ENCODE measurements at places on chromosomes 16 and 17.

DNA sequence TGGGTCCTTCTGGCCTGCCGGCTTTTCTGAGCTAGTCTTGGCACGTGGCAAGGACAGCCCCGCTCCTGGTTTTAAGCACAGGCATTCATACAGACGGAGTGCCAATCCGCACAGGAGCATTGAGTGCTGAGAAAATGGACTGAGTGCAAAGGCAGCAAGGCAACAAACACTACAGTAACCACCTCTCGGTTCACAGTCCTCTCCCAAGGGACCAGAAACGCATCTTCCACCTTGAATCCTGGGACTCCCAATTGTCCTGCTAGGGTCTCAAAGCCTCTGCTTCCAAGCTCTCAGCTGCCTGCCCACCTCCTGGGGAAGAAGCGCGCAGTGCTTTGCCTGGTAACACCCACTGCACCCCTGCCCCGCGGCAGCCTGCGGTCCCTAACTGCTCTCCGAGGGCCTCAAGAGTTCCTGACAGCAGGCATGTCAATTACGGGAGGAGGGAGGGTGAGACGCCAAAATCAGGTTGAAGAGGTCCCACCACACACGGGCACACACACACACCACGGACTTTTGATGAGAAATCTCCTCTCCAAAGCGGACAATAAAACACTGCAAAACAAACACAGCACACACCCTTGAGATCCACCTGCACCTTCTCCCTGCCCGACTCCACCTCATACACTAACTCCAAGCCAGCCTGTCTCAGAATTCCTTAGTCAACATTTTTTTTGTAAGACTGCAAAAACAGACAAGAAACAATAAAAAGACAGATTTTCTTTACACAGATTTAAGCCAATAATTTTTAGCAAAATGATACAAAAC is 15.0 kb downstream of the SLC16A3 start:
- no peak for DNase-seq

DNA sequence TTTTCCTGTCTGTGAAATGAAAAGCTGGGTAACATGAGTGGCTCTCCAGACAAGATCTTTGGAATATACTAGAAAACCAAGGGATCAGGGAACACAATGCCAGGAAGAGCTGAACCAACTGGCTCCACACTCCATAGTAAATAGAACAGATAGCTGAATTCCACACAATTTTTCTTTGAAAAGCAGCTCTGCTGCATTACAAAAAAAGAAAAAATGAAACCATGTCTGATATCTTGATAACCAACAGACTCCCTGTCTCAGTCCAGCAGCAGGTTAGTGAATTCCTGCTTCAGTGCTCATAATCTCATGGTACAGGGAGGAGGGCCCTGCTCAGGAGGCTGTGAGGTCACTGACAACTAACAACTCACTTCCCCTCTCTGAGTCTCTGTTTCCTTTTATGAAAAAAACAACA is 97.1 kb downstream of the CDH11 start:
- no peak for DNase-seq

- DNase-seq = no peak
Observed at GRCh38 chr17:19590912-19591551, 57.4 kb downstream of the SLC47A1 start.

- DNase-seq = no peak
Observed at GRCh38 chr17:69117855-69118784, 23.6 kb downstream of the ABCA6 start.

GRCh38 chr16:595094-595528 is 5.2 kb downstream of the RAB40C start:
- DNase-seq = no peak

DNA sequence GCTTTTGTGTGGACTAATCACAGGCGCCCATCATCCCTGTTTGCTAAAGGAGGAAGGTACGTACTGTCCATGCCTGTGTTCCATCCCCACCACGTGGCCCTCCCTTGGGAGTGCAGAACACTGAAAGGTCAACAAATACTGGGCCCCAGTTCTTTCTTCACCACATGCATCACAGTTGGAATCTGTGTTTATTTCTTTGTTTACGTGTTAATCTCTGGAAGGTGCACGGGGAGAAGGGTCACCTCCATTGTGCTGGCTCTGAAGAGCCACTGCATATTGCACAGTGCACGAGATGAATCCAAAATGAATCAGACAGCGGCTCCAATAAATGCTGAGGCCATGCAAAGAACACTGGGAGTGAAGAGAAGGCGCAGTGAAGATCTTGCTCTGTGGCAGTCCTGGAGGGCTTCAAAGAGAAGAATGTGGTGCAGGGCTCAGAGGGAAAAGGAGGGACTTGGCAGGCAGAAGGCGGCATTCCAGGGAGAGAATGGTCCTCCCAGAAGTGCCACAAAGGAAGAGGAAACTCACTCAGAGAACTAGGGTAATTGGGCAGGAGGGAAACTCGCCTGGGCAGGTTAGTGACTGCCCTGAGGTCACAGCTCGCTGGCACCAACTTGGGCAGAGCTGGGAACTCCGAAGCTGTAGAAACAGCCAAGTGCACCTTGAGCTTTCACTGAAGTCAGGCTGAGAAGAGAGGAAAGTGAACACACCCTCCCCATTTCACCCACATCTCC is 3.7 kb downstream of the RPH3AL start:
- DNase-seq = no peak

- peak; percentile 68 for DNase-seq
Observed at GRCh38 chr17:42111871-42112551, 503 bp downstream of the DHX58 start.

DNA sequence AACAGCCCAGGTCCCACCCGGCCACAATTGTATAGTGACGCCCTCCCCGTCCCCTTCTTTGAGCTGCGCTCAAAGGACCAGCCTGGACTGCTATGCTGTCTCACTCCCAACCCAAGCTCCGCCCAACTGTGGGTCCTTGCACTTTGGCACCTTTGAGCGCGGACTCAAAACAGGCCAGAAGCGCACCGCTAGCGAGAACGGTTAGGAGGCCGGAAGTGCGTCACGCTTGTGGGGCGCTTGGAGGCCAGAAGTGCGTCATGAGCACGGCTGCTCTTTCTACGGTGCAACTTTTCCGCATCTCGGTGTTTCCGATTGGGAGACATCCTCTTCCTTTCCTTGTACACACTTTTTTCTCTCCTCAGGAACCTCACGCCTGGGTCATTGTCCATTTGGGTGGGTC is at the start of gene ZNF19:
TSS of gene ZNF19 (minus strand) at position 203 of the 400 bp plus-strand sequence. CDS start 7,210 bp downstream, outside the sequence.
- no peak for DNase-seq

DNA sequence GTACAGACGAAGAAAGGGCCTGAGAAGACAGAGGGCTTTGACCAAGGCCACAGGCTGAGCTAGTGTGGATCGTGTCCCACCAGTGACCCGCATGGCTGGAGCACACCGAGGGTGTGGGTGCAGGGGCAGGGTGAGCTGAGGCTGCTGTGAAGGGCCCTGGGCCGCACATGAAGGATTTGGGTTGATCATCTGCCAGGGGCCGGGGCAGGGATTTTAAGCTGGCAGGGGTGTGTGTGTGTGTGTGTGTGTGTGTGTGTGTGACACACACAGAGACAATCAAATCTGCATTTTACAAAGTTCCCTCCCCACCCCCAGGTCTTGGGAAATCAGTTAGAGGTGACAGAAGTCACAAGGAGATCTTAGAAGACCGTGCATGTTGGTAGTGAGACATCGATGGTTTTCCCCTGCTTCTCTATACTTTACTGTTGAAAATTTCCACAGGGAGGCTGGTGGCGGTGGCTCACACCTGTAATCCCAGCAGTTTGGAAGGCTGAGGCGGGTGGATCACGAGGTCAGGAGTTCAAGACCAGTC is 65.2 kb downstream of the SRCIN1 start:
- no peak for DNase-seq

GRCh38 chr17:37592291-37592690 is 16.9 kb downstream of the SYNRG start:
- DNase-seq = no peak

DNA sequence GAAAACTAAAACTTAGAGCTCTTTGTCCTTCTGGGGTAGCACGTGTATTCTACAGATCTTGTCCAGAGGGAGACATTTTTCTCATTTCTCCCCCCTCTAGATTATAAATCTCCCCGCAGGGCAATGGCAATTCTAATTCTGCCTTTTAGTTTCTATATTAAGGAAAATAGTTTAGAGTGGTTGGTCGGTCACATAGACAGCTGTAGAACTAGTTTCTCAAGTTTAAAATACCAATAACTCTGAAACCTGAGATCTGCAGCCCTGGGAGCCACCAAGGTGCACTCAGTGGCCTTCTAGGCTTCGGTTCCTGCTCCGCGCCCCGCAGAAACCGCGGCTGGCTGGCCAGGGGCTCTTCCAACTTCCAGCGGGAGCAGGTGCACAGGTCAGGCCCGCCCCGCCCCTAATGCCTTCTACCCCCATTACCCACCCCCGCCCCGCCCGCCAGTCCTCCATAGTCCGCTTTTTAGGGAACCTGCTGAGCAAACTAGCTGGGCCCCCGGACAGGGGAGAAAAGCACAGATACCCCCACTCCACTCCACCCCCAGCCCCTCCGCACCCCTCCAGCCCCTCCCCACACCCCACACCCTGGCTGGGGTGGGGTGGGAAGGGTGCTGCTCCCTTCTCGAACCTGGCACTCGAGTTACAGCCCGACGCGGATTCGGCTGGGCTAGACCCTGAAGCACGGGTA is 431 bp downstream of the SLFN11 start:
- DNase-seq = no peak

DNA sequence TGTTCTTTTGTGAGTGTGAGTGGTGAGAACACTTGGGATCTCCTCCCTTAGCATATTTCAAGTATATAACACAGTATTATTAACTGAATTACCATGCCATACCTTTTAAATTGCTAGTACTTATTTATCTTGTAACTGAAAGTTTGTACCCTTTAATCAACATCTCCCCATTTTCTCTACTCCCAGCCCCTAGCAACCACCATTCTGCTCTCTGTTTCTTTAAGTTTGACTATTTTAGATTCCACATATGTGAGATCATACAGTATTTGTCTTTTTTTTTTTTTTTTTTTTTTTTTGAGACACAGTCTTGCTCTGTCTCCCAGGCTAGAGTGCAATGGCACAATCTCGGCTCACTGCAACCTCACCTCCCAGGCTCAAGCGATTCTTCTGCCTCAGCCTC is 117.6 kb upstream of the CACNG3 start:
- no peak for DNase-seq

DNA sequence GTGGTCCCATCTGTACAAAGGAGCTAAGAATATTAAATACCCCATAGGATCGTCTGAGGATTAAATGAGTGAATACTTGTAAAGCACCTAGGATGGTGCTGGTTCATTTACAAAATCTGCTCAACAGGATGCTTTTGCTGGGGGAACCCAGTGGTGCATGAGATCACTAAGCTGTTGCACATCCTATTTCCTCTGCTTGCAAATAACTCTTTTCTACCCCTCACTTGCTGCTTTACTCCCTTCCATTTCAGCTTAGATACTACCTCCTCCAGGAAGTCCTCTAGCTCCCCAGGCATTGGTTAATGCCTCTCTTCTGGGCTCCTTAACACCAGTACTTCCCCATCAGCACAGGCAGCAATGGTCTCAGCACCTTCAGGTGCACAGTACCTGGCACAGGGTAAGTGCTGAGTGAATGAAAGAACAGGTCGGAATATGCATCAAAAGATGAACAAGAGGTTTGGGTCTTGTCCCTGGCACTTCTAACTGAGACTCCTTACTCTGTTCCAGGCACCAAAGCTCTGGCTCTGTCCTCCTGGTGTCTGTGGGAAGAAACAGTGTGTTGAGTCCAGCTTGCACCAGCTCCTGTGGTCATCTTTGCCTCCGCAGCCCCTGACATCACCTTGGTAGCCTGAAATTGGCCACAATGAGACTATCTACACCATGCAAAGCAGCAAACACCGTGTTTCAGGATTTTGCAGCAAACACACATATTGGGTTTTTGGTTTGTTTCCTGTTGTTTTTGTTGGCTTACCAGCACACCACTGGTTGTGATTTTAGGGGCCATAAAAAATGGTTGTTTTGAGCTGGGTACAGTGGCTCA is 24.1 kb upstream of the IL21R start:
- no peak for DNase-seq

DNA sequence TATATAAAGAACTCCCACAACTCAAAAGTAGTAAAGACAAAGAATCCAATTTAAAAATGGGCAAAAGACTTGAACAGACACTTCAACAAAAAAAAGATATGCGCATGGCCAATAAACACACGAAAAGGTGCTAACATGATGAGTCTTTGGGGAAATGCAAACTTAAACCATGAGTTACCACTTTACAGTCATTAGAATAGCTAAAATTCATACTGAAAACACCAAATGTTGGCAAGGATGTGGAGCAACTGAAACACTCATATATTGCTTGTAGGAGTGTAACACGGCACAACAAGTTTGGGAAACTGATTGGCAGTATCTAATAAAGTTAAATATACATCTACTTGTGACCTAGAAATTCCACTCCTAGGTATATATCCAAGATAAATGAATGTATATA is 3.0 kb upstream of the PIK3R5 start:
- no peak for DNase-seq

DNA sequence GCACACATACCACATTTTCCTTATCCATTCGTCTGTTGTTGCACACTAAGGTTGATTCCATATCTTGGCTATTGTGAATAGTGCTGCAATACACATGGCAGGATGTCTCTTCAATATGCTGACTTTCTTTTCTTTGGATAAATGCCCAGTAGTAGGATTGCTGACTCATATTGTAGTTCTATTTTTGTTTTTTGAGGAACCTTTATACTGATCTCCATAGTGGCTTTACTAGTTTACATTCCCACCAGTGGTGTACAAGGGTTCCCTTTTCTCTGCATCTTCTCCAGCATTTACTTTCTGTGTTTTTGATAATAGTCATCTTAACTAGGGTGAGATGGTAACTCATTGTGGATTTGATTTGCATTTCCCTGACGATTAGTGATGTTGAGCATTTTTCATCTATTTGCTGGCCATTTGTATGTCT is 118.1 kb downstream of the STXBP4 start:
- no peak for DNase-seq

- DNase-seq = no peak
Observed at GRCh38 chr16:72018470-72018869, 9.9 kb downstream of the DHODH start.

GRCh38 chr16:58042001-58042885 is 16.7 kb downstream of the MMP15 start:
- no peak for DNase-seq
